Tibial nerve (tissue), 4 donors: ENCODE measurements at places on chromosomes 4 and X. TPM values are rescaled to one million over a fixed set of nuclear protein-coding genes. Genes with fewer than 3 reads are reported as not detected.

DNA sequence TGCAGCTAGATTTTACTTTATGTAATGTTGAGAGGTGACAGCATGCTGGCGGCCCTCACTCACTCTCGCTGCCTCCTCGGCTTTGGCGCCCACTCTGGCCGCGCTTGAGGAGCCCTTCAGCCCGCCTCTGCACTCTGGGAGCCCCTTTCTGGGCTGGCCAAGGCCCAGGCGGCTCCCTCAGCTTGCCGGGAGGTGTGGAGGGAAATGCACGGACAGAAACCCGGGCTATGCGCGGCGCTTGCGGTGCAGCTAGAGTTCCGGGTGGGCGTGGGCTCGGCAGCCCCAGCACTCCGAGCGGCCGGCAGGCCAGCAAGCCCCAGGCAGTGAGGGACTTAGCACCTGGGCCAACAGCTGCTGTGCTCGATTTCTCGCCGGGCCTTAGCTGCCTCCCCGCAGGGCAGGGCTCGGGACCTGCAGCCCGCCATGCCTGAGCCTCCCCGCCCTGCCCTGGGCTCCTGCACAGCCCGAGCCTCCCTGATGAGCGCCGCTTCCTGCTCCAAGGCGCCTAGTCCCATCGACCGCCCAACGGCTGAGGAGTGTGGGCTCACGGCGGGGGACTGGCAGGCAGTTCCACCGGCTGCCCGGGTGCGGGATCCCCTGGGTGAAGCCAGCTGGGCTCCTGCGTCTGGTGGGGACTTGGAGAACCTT, 128.7 kb downstream of the GASK1B start:
- DNase-seq, result no peak

- DNase-seq, result no peak
These were observed 209.1 kb downstream of the NAF1 start for GRCh38 chr4:162957521-162958143.

DNA sequence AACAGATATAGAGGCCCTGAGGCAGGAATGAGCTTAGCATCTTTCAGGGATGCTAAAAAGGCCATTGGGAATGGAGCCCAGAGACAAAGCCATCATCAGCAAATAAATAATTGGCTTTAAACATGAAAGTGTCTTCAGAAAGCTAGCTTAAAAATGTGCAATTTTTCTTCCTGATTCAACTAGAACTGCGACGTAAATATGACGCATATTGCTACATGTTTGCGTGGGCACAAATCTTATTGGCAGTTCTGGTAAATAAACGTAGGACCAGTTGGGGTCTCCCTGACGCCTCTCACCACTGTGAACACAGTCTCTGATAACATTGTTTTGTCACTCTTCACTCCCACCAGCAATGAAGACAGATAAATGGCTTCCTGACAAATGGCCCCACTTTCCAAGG, 97.3 kb upstream of the SRD5A3 start:
- DNase-seq, result no peak

UPF3B gene
- total RNA-seq, result 7.0 TPM

CFAP47 gene
- total RNA-seq, result not detected

- no peak for DNase-seq
These were observed 977.1 kb downstream of the FAT4 start for GRCh38 chr4:126291886-126292285.

DNA sequence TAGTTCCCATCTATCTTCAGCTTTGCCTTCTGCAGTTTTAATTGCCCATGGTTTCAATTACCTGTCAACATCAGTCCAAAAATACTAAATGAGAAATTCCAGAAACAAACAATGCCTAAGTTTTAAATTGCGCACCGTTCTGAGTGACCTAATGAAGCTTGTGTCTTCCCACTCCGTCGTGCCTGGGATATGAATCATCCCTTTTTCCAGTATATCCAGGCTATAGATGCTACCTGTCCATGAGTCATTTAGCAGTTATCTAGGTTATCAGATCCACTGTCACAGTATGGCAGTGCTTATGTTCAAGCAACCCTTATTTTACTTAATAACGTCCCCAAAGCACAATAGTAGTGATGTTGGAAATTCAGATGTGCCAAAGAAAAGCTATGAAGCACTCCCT, 363.6 kb upstream of the FAM241A start:
- no peak for DNase-seq

DNA sequence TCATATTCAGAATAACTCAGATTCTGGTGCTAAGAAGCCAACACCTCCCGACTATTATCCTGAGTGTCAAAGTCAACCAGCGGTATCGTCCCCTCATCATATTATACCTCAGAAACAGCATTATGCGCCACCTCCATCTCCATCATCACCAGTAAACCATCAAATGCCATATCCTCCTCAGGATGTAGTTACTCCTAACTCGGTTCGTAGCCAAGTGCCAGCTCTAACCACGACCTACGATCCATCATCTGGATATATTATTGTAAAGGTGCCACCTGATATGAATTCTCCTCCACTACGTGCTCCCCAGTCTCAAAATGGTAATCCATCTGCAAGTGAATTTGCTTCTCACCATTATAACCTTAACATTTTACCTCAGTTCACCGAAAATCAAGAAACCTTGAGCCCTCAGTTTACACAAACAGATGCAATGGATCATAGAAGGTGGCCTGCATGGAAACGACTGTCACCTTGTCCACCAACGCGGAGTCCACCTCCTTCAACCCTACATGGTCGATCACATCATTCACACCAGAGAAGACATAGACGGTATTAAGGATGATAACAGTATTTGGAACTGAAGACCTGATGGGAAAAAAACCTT, 1.1 kb downstream of the CBLL2 start:
- no peak for DNase-seq

WAS gene
- total RNA-seq, result 4.8 TPM

DNA sequence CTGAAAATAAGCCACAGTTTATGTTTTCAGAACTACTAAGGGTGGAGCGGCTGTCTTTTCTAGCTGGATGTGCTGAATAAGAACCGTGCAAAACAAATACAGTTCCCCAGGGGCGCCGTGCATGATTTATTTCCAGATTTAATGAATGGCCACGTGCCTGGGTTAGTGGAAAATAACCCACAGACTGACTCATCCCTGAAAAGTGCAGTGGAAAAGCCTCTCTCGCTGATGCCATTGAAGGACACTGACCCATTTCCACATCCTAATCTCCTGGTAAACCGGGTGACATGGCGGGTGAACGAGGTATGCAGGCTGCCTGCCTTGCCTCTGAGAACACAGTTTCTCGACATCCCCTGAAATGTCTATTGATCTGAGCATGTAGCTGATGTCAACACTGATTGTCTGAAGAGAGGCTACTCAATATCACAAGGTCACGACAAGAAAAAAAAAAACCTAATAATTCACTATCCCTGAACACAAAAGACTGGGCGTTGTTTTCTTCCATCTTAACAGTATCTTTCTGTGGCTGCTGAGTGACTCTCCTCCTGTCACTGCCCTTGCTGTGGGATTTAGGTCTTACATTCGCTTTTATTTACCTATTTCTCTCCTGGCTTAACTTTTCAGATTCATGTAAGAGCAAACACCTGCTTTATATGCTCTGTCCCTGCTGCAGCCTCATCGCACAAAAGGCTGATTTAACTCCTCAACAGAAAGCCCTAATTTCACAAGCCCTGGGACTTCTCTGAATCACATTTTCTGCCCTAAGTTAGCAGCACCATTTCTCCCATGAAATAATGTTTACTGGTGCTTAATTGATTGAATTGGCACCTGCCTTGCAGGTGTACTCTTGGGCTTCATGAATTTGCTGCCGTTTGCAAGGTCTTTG, 76.9 kb upstream of the SCOC start:
- DNase-seq, result peak; percentile 77

- DNase-seq, result no peak
These were observed 81.0 kb downstream of the WWC2 start for GRCh38 chr4:183180096-183180495.

DNA sequence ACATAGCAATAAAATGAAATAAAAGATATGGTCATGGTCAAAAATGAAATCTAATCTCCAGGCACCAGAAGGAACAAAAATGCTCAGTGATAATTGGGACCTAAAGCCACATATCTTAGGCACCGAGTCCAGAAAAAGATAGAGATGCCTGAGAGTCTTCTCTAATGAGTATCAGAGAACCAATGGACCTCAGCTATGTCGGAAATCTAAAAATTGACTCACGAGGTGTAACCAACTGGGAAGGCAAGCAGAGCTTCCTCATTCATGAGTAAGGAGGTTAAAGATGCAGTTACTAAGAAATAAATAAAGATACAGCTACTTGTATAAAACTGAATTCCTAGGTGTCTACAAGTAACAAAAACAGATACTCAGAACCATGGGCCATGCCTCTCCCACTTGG, 72.1 kb downstream of the KLHL34 start:
- DNase-seq, result no peak

DNA sequence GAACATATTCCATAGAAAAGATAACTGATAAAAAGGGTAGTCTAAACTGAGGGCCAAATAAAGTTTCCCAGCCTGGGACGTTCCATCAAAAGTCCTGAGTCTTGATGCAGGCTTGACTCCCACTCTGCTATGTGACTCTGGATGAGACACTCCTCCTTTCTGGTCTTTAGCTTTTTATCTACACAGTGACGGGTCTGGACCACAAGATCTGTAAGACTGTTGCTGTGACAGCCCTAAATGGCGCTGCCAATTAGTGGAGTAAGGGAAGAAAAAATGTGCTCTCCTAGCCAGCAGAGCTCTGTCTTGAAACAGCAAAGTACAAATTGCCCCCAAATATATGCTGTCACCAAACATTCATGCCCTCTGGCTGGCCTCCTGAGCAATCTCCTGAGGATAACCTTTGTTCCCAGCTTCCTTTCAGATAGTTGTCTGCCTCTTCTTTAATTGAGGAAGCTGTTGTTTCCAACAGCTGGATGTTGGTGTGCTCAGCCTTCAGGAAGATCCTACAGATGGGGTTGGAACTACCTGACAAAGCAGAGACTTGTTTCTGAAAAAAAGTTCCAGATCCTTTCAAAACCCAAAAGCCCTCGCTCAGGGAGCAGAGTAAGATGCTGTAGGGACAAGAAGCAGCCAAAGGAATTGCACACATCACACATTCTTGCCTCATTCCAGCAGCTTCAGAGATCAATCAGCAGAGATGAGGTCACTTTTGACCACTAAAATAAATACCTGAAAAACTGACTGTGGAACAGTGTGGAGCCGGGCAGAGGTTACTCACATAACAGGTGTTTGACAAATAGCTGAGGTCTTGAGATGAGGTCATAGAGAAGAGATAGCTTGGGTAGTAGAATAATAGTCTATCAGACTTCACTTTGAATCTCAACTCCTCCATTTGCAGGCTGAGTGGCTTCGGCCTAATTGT, 383.4 kb upstream of the FGF13 start:
- DNase-seq, result no peak

- DNase-seq, result no peak
These were observed 9.7 kb upstream of the TSR2 start for GRCh38 chrX:54430519-54430918.

DNA sequence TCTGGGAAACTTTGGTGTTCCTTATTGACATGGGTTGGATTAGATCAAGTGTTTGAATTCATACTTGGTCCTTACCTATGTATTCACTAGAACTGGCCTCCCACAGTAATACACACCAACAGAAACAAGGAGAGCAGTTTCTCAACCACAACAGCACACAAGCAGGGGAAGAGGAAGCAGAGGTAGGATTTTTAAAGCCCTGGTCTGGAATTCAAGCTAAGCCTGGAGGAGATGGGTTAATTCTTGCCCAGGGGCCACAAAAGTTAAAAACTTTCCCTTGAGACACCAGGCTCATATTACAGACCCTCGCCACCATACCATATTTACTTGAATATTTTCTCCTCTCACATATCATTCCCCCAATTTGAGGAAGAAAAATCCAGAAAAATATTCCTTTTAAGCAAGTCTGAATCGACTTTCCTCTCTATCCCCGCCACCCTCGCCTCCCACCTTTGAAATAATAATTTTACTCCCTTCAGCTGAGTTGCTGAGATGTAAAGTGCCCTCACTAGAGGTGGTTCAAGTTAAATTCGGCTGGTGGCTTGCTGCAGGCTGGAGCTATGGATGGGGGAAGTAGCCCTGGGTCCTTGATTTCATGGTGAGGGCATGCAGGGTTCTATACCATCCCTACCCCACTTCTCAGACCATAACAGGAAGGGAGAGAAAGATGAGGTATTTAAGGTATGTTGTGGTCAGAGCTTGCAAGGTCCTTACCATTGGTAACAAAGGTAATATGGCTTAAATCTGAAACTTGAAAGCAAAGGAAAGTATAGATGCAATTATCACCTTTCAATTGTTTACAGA, 440.2 kb downstream of the INPP4B start:
- no peak for DNase-seq

ZFX gene
- 136 TPM for total RNA-seq

ABCG2 gene
- 10.9 TPM for total RNA-seq

GRCh38 chr4:176788248-176788647, 4.5 kb downstream of the VEGFC start:
- no peak for DNase-seq

DNA sequence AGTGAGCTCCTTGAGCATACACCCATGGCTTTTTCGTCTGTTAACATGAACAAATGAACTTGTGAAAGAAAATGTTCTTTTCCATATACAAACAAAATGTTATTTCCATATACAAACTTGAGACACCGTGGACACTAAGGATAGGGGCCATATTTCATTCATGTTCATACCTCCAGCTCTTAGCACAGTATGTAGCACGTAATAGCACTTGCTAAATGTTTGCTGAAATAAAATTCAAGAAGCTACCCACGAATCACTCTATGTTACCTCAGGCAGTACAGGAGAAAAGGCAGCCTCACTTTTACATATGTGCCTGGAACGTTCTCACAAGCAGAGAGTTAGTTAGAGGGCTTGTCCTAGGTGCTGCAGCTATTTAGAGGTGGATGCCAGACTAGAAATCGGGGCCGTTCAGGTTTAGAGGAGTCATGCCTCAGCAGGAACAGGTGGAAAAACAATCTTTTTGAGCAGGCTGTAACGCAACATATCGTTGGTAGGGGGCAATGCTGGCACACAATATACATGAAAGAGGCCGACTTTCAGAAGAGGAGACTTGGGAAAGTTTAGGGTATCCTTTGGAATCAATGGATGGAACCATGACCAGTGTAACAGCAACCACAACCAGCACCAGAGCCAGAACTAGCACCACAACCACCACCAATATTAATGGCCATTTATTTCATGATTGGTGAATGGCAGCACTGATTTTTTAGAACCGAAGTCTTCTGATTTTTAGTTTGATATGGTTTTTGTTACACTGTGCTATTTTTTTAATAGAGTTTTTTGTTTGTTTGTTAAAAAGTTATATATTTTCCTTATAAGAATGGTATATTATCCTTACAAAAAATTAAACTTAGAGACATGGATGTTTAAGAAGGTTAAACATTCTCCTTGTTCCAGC, 14.8 kb upstream of the PAQR3 start:
- DNase-seq, result peak; percentile 37

BBS12 gene
- 5.9 TPM for total RNA-seq

GRCh38 chr4:61427099-61427817, 227.1 kb downstream of the ADGRL3 start:
- DNase-seq, result no peak

DNA sequence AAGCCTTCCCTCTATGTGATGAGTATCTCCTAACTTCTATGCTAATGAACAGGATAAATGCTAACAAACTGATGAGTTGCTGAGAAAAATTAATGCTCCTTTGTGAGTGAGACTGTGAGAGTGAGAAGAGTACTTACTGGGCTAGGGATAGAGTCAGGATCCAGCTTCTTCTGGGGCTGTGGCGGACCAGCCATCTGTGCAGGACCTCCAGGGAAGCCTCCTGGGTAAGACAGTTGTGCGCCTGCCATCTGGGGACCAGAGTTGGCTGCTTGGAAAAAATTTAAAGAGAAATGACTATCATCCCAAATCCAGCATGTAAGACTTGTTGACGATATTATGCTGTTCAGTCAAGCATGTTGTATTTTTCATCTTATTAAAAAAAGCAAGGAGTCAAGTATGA, 21.0 kb downstream of the SEC24D start:
- DNase-seq, result no peak
